ENCODE measurements at places on chromosomes 2 and 18. TPM values are rescaled to one million over a fixed set of nuclear protein-coding genes. Genes with fewer than 3 reads are reported as not detected.

- no peaks in the 10 kb centered on the region for H3K36me3 ChIP-seq
- H3K4me3 ChIP-seq: no peak overlapping the region
- no peak overlapping the region for H3K27ac ChIP-seq
- no peak for DNase-seq
- H3K27me3 ChIP-seq: no peaks in the 10 kb centered on the region
Measured at GRCh38 chr18:6652098-6652497, 77.4 kb upstream of the ARHGAP28 start.

DNA sequence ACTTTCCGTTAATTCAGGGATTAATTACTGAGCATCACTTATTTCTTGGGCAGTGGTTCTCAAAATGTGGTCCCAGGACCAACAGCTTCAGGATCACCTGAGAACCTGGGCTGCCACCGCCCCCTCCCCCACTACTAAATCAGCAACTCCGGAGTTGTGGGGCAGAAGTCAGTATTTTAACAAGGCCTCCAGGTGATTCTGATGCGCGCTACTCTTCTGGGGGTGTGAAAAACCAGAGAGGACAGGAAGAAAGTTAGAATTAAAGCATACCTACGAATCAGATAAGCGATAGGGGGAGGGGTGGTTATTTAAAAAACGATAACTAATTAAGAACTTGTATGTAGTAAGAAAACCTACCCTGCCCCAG lies 319 bp downstream of the ZSCAN30 start:
- DNase-seq: peak; percentile 51
- H3K27me3 ChIP-seq: peaks cover 2% of the 10 kb centered on the region
- peaks cover 46% of the 10 kb centered on the region for H3K4me1 ChIP-seq
- H3K4me3 ChIP-seq: peak overlapping the region; percentile 96
- H3K36me3 ChIP-seq: peaks cover 40% of the 10 kb centered on the region

- H3K4me3 ChIP-seq: no peak overlapping the region
- peaks cover 3% of the 10 kb centered on the region for H3K36me3 ChIP-seq
- no peaks in the 10 kb centered on the region for H3K4me1 ChIP-seq
Measured at GRCh38 chr2:113977660-113978523, 88.0 kb downstream of the ACTR3 start.

The CD8B2 gene
- 0.10 TPM for total RNA-seq

The SCN1A gene
- total RNA-seq: not detected

DNA sequence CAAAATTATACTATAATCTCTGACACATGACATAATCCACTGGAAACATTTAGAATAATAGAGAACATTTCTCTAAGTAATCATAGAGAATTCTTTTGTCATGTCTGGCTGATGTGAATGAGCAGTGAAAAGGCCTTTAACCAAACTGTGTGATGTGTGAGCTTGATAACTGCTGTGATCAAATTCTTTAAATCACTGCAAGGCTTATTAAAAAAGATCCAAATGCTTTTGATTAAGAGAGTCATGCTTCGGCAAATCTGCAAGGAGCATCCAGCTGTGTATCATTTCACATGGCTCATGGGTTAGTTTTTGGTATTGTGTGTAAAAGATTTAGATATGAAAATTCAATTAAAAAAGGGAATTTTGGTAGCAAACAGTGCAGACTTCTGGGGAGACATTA lies 58.6 kb upstream of the TFPI start:
- no peaks in the 10 kb centered on the region for H3K4me1 ChIP-seq
- no peaks in the 10 kb centered on the region for H3K36me3 ChIP-seq
- H3K27ac ChIP-seq: no peak overlapping the region

The KIF1A gene
- total RNA-seq: 8.4 TPM

The BOLA3 gene
- 112 TPM for total RNA-seq

Measured in activated naive CD4-positive, alpha-beta T cell treated with anti-CD3 and anti-CD28 coated beads for 36 hours (primary cell).